ENCODE measurements at places on chromosomes 5 and 9.

GRCh38 chr5:158882660-158883059 is 217.1 kb downstream of the EBF1 start:
- no peak for DNase-seq

GRCh38 chr5:130278136-130278535 is 373.9 kb downstream of the CHSY3 start:
- DNase-seq = no peak

GRCh38 chr5:13186177-13186576 is 758.3 kb downstream of the DNAH5 start:
- DNase-seq = no peak

- DNase-seq = no peak
Measured at GRCh38 chr5:1297243-1297642, 2.4 kb upstream of the TERT start.

DNA sequence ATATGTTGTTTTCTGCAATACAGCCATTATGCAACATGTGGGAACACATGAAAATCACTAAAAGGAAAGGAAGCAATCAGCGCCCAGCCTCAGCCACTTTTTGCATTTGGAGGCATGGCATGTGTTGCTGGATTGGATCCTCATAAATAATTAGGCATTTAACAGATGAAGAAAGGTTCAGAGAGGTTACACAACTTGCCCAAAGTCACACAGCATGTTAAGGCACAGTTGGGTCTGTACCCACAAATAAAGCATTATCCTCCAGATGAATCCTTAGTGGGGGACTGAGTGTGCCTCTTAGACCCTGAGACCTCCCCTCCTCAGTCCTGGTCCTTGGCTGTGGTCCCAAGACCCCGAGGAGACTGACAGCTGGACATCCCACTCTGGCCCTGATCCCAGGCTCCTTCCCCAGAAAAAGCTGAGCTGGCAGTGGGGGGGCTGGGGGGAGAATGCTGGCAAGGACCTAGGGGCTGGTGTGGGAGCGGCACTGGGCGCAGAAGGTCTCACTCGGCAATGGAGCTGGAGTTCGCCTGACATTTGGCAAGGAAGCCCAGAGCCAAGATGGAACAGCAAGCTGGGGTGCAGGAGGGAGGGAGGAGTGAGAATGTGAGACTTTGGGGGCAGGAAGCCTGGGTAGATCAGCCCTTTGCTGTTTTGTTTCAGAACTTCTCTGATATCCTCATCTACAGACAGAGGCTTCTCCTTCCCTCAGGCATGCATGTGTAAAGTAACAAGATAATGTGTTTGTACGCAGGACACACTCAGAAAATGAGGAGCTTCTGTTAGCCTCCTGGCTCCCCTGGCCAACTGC is 6.9 kb upstream of the AKNA start:
- DNase-seq = no peak

- no peak for DNase-seq
Measured at GRCh38 chr5:43623048-43623680, 20.2 kb downstream of the NNT start.

- DNase-seq = no peak
Measured at GRCh38 chr5:142981886-142982820, 212.0 kb downstream of the ARHGAP26 start.

DNA sequence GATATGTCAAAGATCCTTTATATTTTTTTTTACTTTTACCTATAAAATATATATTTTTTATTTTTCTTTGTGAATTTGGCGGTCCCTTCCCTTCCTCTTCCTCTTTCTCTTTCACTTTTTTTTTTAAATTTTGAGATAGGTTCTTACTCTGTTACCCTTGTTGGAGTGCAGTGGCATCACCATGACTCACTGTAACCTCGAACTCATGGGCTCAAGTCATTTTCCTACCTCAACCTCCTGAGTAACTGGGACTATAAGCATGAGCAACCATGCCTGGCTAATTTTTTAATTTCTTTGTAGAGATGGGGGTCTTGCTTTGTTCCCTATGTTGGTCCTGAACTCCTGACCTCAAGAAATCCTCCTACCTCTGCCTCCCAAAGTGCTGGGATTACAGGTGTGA is 258.0 kb upstream of the CLINT1 start:
- no peak for DNase-seq

- DNase-seq = no peak
Measured at GRCh38 chr9:138053321-138053868, 175.8 kb downstream of the CACNA1B start.

GRCh38 chr5:120358949-120359348 is 105.2 kb upstream of the PRR16 start:
- DNase-seq = no peak

GRCh38 chr5:36943584-36943983 is 67.0 kb downstream of the NIPBL start:
- no peak for DNase-seq
